Astrocyte of the hippocampus (primary cell): ENCODE measurements at places on chromosomes 3 and 15.

- DNase-seq = peak; percentile 74
Observed at GRCh38 chr15:79811406-79812405, 85.1 kb downstream of the MTHFS start.

GRCh38 chr3:127959873-127960272 is 44.8 kb downstream of the KBTBD12 start:
- DNase-seq = peak; percentile 52

GRCh38 chr15:29986946-29987345 is 95.8 kb upstream of the GOLGA8J start:
- DNase-seq = no peak

- DNase-seq = peak; percentile 57
Observed at GRCh38 chr3:38455639-38456430, 2.1 kb downstream of the ACVR2B start.
